ENCODE measurements at places on chromosomes 7 and 10.

- H3K27ac ChIP-seq, result no peak overlapping the region
- no peaks in the 10 kb centered on the region for H3K4me1 ChIP-seq
- H3K4me3 ChIP-seq, result no peak overlapping the region
- no peaks in the 10 kb centered on the region for H3K27me3 ChIP-seq
- no peaks in the 10 kb centered on the region for H3K36me3 ChIP-seq
- no peak for DNase-seq
Measured at GRCh38 chr7:40763319-40764287, 628.8 kb downstream of the SUGCT start.

GRCh38 chr7:7798510-7798909 is 80.1 kb upstream of the RPA3 start:
- H3K27ac ChIP-seq, result no peak overlapping the region
- H3K4me3 ChIP-seq, result no peak overlapping the region
- H3K27me3 ChIP-seq, result no peaks in the 10 kb centered on the region
- H3K36me3 ChIP-seq, result no peaks in the 10 kb centered on the region

- no peak for DNase-seq
- H3K27me3 ChIP-seq, result no peaks in the 10 kb centered on the region
- no peaks in the 10 kb centered on the region for H3K36me3 ChIP-seq
Measured at GRCh38 chr7:55537458-55537990, 34.8 kb downstream of the VOPP1 start.

- H3K4me3 ChIP-seq, result no peak overlapping the region
- no peaks in the 10 kb centered on the region for H3K36me3 ChIP-seq
- H3K4me1 ChIP-seq, result no peaks in the 10 kb centered on the region
- DNase-seq, result no peak
- peaks cover 4% of the 10 kb centered on the region for H3K27me3 ChIP-seq
- no peak overlapping the region for H3K27ac ChIP-seq
Measured at GRCh38 chr7:97081521-97082300, 35.8 kb upstream of the SDHAF3 start.

GRCh38 chr7:1523844-1524243 is 6.7 kb upstream of the MAFK start:
- no peak overlapping the region for H3K27ac ChIP-seq
- H3K4me3 ChIP-seq, result no peak overlapping the region
- DNase-seq, result peak; percentile 66

DNA sequence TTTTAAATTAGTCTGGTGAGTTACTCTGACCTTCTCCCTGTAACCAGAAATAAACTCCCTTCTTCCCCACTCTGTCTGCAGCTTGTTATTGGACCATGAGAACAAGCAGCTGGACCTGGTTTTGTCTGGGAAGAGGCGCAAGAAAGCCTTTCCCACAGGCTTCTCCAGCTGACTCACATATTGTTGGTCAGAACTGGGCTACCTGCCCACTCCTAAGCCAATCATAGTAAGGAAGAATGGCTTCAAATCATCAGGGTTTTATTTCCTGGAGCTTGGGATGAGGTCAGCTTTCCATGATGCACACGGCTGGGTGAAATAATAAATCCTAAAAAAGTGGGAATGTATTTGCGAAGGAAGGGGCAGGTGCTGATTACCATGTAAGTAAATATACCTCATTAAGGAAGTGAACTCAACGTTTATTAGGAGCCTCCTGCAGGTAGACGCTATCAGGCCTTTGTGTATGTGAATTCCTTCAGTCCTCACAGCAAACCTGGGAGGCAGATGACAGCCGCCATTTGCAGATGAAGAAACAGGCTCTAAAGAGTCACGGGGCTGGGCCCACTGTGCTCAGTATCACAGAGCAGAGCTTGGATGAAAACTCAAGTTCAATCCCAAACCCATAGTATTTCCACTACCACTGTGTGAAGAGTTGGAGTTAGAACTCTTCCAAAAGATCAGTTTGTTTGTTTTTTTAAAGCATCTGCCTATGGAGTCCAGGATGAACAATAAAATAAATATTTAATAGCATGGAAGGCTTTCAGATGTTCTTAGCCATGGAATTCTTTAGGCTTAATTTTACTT is 32.8 kb downstream of the IL15RA start:
- H3K27ac ChIP-seq, result peak overlapping the region; percentile 69
- H3K36me3 ChIP-seq, result no peaks in the 10 kb centered on the region
- H3K4me3 ChIP-seq, result no peak overlapping the region
- H3K27me3 ChIP-seq, result no peaks in the 10 kb centered on the region

GRCh38 chr7:116173051-116174028 is 37.0 kb upstream of the TES start:
- H3K27me3 ChIP-seq, result no peaks in the 10 kb centered on the region
- no peak overlapping the region for H3K27ac ChIP-seq
- no peak for DNase-seq
- no peak overlapping the region for H3K4me3 ChIP-seq

DNA sequence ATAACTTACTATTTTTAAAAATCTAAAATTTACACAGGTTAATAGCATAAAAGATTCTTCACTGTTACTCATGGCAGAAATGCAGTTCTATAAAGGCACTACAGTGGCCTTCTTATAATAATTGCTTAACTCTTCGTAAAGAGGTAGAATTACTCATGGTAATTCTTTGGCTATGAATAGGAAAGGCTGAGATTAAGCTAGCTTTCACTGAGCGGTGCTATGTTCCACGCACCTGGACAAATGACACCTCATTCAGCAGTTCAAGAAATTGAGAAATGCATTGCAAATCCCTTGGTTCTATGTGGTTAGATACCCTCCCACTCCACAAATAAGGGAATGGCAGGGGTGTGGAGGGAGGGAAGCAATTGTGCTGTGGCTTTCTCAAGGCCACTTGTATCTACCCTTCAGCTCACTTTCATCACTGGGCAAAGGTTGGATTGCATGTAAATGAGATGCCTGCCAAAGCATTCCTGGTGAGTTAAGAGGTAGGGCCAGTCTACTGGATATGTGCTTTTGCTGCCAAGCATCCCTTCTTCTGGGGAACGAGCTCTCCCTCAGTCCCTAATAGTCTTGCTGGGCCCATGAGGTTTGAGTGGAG is 210.9 kb downstream of the TEX36 start:
- DNase-seq, result no peak
- no peak overlapping the region for H3K27ac ChIP-seq
- H3K27me3 ChIP-seq, result peaks cover 23% of the 10 kb centered on the region
- no peak overlapping the region for H3K4me3 ChIP-seq
- no peaks in the 10 kb centered on the region for H3K36me3 ChIP-seq

DNA sequence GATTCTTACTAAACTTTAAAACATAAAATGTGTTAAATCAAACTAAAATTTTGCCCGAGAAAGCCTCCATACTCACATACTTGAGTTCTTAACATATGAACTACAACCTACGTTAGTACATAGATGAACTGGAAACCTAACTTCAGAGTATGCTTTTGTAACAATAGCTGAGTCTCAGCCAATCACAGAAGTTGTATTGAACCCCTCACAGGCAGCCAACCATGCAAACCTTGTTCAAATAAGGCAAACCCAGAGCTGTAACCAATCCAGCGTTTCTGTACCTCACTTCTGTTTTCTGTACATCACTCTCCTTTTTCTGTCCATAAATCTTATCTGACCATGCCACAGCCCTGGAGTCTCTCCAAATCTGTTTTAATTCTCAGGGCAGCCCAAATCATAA is 157.3 kb upstream of the COL1A2 start:
- H3K4me3 ChIP-seq, result no peak overlapping the region
- H3K36me3 ChIP-seq, result no peaks in the 10 kb centered on the region
- no peak for DNase-seq
- no peaks in the 10 kb centered on the region for H3K27me3 ChIP-seq
- no peak overlapping the region for H3K27ac ChIP-seq
- H3K4me1 ChIP-seq, result no peaks in the 10 kb centered on the region

DNA sequence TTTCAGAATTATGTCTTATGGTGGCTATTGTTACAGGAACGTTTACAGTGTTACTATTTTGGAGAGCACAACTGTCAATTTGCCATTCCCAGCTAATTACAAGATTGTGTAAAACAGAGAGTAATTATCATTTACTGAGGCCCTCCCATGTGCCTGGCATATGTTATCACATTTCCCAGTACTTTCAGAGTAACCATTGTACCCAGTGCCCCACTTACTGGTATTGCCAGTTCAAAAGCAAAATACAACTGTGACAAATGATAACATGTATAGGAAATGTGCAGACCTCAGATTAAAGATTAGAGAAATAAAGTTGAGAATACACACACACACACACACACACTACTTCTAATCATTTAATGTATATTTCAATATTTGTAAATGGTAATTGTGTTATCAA is 572.5 kb downstream of the POM121L12 start:
- DNase-seq, result no peak
- no peaks in the 10 kb centered on the region for H3K27me3 ChIP-seq
- H3K27ac ChIP-seq, result no peak overlapping the region
- H3K4me1 ChIP-seq, result peaks cover 15% of the 10 kb centered on the region

DNA sequence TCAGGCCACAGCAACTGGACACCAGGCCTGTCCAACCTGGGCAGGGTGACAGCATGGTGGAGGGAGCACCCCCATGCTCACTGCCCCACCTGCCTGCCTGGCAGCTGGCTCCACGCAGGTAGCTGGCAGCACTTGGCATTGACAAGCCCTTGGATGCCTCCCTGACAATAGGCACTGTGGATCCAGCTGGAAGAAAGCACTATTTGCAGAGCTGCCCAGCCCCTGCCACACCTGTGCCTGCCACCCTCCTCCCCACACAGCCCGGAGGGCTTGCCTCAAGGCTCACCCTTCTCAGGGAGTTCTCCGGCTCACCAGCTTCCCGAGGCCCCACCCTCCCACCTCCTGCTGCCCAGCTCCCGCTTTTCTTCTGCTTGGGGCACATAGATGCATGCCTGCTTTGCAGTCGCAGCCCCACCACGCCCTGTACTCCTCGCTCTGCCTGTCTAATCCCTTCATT is 160.1 kb downstream of the NEURL1 start:
- DNase-seq, result no peak
- H3K27ac ChIP-seq, result peak overlapping the region; percentile 39
- peaks cover 13% of the 10 kb centered on the region for H3K4me1 ChIP-seq
- H3K4me3 ChIP-seq, result no peak overlapping the region
- H3K27me3 ChIP-seq, result no peaks in the 10 kb centered on the region

DNA sequence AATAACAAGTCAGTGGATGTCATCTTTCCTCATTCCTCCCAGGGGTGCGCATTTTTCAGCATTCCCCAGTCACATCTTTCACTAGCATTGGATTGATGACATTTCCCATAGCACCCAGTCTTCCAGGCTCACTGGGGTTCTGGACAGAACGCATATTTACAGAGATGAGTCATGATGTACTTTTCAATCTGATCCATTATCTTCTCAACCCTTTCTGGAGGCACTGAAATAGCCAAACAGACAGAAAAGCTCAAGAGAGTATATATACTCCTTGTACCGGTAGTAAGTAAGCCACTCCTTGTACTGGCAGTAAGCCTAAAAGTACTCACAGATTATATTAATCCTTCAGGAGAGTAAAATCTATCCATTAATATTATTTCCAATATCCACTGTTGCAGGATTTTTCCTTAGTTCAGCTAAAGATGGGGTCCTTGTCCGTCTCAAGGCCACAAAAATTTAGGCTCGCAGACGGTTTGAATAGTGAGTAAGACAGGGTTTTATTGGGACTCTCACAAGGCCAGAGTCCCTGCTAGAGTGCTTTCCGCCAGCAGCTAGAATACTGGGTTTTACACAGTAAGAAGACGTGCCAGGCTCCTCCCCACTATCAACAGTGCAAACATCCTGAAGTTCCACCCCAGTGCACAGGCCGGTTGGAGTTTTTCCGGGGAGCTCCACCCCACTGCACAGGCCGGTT is 60.8 kb downstream of the MDH2 start:
- peaks cover 35% of the 10 kb centered on the region for H3K4me1 ChIP-seq
- H3K36me3 ChIP-seq, result no peaks in the 10 kb centered on the region
- no peak overlapping the region for H3K4me3 ChIP-seq
- H3K27me3 ChIP-seq, result no peaks in the 10 kb centered on the region

- peaks cover 26% of the 10 kb centered on the region for H3K4me1 ChIP-seq
- DNase-seq, result peak; percentile 79
- no peaks in the 10 kb centered on the region for H3K27me3 ChIP-seq
Measured at GRCh38 chr10:24901686-24902399, 50.6 kb downstream of the PRTFDC1 start.

GRCh38 chr7:15750727-15751126 is 64.2 kb upstream of the MEOX2 start:
- no peaks in the 10 kb centered on the region for H3K36me3 ChIP-seq
- no peaks in the 10 kb centered on the region for H3K4me1 ChIP-seq
- no peak for DNase-seq
- no peak overlapping the region for H3K4me3 ChIP-seq
- peaks cover 4% of the 10 kb centered on the region for H3K27me3 ChIP-seq
- no peak overlapping the region for H3K27ac ChIP-seq

- no peaks in the 10 kb centered on the region for H3K4me1 ChIP-seq
- peaks cover 11% of the 10 kb centered on the region for H3K27me3 ChIP-seq
- H3K4me3 ChIP-seq, result no peak overlapping the region
Measured at GRCh38 chr7:132240262-132240661, 336.0 kb downstream of the PLXNA4 start.

DNA sequence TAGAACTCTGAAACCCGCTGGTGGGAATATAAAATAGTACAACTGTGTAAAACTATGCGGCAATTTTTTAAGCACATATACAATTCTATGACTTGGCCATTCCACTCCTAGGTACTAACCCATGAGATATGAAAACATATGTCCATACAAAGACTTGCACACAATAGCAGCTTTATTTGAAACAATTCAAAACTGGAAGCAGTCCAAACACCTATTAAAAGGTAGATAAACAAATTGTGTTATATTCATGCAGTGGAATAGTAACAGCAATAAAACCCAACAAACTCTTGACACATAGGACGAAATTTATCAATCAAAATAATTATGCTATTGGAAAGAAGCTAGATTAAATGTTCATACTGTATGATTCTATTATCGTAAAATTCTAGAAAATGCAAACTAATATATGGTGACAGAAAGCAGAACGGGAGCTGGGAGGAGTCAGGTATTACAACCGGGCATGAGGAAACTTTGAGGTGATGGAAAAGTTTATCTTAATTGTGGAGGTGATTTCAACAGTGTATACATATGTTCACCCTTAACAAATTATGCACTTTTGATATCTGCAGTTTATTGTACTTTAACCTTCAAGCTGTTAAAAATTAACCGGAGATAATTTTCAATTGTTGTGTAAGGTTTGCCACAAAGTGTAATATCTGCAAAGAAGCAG is 803 bp upstream of the STK31 start:
- no peak overlapping the region for H3K27ac ChIP-seq
- no peak overlapping the region for H3K4me3 ChIP-seq
- no peak for DNase-seq

DNA sequence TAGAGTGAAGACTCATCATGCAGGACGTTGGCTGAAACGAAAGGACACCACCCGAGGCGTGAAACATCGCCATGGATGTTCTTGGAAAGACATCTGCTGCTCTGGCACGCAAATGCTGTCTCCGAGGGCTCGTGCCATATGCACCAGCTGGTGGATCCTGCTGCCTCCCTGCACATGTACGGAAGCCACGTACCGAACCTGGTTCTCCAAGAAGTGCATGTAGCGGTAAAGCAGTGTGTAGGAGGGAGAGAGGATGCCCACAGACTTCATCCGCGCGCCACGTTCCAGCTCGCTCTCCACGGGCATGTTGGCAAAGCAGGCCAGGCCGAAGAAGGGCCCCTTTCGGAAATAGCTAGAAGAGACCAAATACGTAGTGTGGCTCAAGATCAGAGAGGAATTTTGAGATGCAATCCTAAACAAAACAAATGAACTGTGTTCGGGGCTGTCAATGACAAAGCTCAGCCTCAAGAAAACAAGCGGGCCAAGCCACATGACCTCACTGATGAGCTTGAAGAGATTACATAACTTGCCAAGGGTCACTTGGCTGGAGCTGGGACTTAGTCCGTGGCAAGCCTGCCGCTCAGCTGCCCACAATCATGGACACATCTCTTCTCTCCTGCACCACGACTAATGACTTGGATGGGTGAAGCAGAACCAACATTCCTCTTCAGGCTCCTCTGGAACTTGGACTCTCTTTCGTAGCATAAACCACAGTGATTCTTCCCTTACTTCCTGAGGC is 16.5 kb downstream of the DENND11 start:
- peaks cover 14% of the 10 kb centered on the region for H3K36me3 ChIP-seq
- no peaks in the 10 kb centered on the region for H3K27me3 ChIP-seq
- no peaks in the 10 kb centered on the region for H3K4me1 ChIP-seq
- H3K27ac ChIP-seq, result no peak overlapping the region
- DNase-seq, result no peak

Measured in RWPE2 (cell line).